ENCODE measurements at places on chromosomes 16 and 17.

GRCh38 chr16:28930203-28930602 is 1.6 kb upstream of the CD19 start:
- no peak for DNase-seq

DNA sequence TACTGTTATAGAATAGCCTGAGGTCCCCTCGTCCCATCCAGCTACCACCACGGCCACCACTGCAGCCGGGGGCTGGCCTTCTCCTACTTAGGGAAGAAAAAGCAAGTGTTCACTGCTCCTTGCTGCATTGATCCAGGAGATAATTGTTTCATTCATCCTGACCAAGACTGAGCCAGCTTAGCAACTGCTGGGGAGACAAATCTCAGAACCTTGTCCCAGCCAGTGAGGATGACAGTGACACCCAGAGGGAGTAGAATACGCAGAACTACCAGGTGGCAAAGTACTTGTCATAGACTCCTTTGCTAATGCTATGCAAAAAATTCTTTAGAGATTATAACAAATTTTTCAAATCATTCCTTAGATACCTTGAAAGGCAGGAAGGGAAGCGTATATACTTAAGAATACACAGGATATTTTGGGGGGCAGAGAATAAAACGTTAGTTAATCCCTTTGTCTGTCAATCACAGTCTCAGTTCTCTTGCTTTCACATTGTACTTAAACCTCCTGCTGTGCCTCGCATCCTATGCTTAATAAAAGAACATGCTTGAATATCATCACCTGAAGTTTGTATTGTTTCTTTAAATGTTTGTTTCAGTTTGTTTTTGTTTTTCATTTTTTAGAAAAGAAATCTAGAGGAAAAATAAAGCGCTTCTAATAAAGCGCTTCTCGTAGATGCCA is 388.3 kb downstream of the MAF start:
- DNase-seq = no peak

DNA sequence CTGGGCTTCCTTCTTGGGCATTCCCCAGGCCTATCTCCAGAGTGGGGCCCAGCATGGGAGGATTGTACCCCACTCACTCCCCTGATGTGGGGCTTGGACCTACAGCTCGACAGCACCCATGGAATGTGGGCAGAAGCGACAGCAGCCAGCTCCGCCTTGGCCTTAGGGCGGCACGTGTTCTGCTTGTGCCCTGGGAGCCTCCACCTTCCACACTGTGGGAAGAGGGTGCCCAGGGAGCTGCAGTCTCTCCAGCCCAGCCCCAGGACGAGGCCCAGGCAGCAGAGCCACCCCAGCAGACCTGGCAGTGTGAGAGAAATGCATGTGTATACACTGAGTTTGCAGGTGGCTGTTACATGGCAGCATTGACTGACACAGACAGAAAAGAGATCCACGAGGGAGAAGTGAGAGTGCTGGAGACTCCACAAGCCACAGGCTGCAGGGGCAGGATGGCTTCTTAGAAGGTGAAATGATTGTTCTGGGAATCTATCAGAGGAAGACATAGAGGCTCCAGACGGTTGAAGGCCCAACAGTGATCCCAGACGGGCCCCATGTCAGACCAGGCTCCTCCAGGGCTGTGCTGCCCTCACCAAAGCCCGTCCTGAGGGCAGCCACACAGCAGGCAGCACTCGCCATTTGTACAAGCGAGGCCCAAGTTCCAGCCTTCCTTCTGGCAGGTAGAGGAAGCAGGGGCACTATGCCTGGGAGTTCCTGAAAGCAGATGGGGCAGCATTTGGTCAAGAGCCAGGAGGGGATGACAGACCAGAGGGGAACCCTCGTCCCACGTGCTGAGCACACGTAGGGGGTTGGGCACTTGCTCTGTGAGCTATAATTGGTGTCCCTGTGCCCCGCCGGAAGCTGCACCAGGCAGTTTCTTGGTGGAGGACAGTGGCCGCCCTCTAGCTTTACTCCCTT is 2.8 kb upstream of the DNASE1 start:
- no peak for DNase-seq

GRCh38 chr16:67530013-67530939 is 1.6 kb downstream of the RIPOR1 start:
- DNase-seq = peak; percentile 92

DNA sequence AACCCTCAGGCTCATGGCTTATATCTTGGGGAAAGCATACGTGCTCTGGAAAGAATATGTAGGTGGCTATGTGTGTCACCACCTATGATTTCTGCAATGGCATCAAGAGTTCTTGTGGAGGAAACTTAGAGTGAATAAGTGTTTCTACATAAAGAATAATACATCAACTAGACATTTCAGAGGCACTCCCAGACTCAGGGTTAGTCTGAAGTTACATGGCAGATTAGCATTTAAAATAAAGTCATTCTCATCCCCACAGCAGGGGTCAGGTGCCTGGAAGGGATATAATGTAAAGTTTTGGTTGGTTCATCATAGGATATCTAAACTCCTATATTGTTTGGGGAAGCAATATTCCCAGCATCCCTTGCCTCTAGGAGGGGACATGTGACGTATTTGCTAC is 182.1 kb downstream of the PCTP start:
- no peak for DNase-seq

GRCh38 chr16:64589836-64590235 is 532.0 kb downstream of the CDH11 start:
- DNase-seq = no peak

DNA sequence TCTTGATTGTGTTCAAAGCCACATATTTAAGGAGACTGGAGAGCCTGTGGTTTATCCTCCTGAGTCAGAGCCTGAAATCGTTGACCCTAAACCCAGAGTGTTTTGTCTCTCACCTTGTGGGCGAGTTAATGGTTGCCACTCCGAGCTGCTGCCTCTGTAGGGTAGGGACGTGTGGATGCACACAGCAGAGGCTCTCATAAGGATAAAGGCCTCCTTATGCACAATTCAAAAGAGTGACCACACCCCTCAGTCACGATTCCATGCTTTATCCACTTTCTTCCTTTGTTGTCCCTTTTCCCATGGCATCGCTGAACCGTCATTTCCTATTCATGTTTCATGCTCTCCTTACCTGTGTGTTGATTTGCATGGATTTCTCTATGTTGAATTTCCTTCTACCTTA is 805.0 kb upstream of the RBFOX1 start:
- no peak for DNase-seq

GRCh38 chr16:80404847-80405246 is 135.9 kb upstream of the DYNLRB2 start:
- no peak for DNase-seq

DNA sequence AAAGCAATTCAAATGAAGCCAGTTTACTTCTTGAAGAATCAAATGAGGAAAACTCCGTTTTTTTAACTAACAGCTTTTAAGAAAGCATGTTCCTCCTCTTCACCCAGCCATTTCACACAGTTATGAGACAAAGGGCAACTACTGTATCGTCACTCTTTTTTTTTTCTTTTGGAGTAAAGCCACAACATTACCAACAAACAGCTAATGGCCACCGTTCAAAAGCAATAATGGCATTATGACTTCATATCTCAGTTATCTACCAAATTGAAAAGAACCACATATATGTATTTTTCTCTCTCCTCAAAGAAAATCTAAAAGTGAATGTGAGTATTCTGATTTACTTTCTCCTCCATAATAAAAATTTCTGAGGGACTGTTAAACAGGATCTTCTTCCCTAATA is 14.5 kb downstream of the GRB2 start:
- DNase-seq = no peak

DNA sequence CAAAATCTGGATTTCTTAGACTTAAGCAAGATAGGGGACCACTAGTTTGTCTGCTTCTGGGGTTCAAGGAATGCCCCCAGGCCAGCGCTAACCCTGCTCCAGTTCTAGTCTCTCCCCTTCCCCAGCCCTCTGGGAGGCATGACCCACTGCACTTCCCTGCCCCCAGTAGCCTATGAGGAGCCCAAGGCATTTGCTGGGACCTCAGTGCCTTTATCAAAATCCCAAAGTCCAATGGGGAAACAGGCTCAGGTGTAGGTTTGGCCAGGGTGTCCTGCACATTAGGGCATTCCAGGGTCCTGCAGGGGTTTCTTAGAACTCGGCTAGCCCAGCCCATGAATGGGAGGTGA is 1.2 kb downstream of the IL4R start:
- no peak for DNase-seq

DNA sequence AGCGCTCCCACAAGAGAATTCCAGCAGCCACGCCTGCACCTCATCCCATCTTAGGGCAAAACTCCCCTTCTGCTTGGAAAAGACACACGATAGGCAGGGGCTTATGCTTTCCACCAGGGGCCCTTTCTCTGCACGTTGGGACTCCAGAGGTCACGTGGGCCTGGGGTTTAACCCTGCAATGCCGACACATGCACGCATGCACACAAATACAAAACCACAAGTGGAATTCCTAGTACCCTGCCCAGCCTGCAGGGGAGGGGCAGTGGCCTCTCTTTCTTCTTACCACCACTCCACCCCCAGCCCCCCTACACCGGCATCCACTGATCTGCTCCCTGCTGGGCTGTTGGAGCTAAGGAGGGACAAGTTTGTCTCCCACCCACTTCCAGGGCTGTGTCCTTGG is 16.8 kb upstream of the CCDC182 start:
- no peak for DNase-seq

- DNase-seq = peak; percentile 10
These were observed 13.9 kb upstream of the CLEC18C start for GRCh38 chr16:70159355-70160348.

- no peak for DNase-seq
These were observed 16.0 kb downstream of the MMP15 start for GRCh38 chr16:58041628-58041955.

- no peak for DNase-seq
These were observed 7.0 kb downstream of the SGSH start for GRCh38 chr17:80212962-80213642.

DNA sequence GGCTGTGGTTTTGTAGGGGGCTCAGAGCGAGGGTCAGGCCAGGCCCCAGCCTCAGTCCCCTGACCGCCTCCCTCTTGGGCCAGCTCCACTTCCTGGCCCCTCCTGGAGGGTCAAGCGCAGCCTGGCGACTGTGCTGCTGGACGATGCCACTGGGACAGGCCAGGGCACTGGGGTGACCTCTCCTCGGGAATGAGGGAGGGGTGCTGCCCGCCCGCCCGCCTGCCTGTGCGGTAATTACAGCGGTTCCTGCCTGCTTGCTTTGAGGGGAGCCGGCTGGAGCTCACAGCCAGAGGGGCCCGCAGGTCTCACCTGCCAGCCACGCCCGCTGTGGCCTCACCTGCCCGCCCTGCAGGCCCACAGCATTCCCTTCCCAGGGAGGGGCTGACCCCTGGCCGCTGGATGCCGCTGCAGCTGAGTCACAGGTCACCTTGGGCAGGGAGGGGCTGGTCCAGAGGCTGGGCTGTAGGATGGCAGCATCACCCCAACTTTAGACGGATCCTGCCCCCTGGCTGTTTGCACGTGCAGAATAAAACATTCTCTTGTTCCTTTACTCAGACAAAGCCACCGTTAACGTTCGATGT is 76.7 kb upstream of the CBX4 start:
- peak; percentile 39 for DNase-seq

DNA sequence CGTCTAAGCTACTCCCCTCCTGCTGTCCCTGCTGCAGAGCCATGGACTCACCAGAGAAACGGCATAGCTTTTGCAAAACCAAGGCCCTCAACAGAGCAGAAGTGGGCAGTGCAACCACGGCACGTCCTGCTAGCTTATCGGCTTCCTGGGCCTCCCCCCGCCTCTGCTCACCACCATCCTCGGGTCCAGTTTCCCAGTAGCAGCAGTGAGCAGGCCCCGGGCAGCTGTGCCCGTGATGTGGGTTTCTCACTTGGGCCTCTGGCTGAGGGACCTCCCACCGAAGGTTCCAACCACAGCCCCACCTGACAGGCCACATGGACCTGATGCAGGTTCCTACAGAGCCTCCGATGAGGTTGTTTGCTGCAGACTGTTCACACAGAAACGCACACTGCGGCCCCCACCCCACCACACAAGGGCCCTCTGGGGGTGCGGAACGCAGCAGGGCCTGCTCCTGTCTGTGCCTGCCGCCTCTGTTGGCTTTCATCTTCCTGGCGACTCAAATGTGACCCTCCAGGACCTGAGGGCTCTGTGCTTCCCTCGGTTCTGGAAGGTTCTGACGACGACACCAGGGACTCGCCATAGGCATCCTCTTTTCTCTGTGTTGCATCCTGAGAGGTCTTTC is 24.8 kb downstream of the PDIA2 start:
- no peak for DNase-seq

DNA sequence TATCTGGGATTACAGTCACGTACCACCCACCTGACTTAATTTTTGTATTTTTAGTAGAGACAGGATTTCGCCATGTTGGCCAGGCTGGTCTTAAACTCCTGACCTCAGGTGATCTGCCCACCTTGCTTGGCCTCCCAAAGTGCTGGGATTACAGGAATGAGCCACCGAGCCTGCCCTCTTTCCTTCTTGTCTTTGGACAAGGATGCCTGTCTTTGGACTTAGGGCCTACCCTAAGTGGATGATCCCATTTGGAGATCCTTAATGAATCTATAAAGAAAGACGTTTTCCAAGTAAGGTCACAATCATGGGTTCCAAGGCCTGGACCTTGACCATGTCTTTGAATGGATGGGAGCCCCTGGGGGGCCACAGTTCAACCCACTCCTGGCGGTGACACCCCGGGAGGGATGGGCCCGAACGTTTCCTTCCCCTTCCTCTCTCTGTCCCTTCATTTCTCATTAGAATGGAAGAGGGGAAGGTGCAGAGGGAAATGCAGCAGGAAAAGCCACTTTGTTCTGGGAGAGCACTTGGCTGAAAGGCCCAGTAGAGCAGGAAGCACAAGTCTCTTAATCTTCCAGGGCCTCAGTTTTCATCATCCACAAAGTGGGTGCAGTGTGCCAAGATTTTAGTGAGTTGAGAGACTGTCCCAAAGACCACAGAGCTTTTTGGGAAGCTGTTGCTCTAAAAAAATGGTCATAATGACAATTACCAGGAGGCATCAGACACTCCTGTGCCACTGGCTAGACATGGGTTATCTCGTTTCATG is 353.3 kb downstream of the SEC14L1 start:
- DNase-seq = no peak

GRCh38 chr17:79518585-79519523 is 92.0 kb downstream of the RBFOX3 start:
- DNase-seq = no peak

- peak; percentile 2 for DNase-seq
These were observed 508 bp downstream of the FLCN start for GRCh38 chr17:17236295-17237025.

DNA sequence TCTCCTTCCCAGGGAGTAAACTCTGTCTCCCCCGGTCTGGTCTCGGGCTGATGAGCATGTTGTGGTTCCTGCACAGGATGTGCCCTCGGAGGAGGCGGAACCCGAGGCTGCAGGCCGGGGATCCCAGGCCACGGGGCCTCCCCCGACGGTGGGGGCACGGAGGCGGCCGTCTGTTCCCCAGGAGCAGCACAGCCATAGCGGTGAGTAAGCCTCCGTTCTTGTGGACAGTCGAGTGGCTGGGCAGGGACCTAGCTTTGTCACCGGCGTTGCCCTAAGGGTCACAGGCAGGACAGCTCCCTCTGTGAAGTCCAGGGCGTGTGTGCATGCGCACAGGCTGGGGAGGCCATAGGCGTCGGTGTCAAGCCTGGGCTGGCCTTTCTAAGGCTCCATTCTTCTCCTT is 3.5 kb downstream of the ZNF213 start:
- DNase-seq = no peak

DNA sequence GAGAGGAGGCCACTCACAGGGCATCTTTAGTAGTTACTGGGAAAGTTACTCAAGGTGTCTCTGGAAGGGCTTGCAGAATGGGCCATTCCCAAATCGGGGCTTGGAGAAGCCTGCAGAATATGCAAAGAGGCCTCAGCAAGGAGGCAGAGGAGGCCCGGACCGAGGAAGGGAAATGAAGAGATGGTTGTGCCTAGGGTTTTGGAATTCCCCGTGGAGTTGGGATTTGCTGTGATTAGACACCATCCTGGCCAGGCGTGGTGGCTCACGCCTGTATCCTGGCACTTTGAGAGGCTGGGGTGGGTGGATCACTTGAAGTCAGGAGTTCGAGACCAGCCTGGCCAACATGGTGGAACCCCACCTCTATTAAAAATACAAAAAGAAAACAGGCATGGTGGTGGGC is 193.0 kb downstream of the IRF8 start:
- DNase-seq = no peak
